ENCODE measurements at places on chromosomes 1 and 21. TPM values are rescaled to one million over a fixed set of nuclear protein-coding genes. Genes with fewer than 3 reads are reported as not detected.

The NPHS2 gene
- not detected for total RNA-seq

The S100A7 gene
- total RNA-seq = not detected

The MYCL gene
- 0.72 TPM for total RNA-seq

The TMEM201 gene
- total RNA-seq = 14.8 TPM

The UQCRHL gene
- 2.5 TPM for total RNA-seq

The BTBD8 gene
- 2.1 TPM for total RNA-seq

The OR6K3 gene
- not detected for total RNA-seq

GRCh38 chr1:211480941-211481545 is 10.9 kb downstream of the RD3 start:
- DNase-seq = no peak

GRCh38 chr1:207058252-207058651 is 5.2 kb downstream of the PFKFB2 start:
- no peak for DNase-seq

GRCh38 chr1:960363-961131 is at the start of gene KLHL17:
Gene KLHL17 (plus strand): TSS chr1:960584. CDS start chr1:960694, 110 bp downstream.
- DNase-seq = peak; percentile 89

GRCh38 chr1:71908303-71908702 is 374.0 kb downstream of the NEGR1 start:
- no peak for DNase-seq

- no peak for DNase-seq
These were observed 335.7 kb downstream of the CHRM3 start for GRCh38 chr1:239722035-239722434.

DNA sequence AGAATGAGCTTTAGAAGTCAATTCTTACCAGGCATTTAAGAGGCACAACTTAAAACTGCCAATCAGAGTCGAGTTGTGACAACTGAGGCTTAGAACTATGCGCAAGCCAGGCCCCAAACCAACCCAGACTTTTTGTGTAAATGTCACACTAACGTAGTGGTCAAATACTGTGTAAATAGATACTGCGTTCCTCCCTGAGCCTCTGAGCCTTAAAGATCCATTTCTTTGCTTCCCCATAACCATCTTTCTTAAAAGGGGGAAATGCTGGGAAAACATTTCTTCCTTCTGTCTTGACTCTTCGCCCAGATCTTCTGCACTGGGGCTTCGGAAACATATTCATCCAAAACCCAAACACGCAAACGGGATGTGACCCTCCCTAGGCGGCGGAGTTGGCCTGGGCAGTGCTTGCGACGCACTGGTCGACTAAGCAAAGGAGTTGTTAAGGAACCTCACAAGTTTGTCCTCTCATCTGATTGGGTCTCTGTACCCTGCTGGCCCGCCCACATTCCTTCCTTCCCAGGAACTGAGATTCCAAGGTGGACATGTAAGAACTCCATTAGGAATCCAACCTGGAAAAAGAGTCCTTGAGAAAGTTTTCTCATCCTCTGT is 2.6 kb downstream of the ADAMTS5 start:
- DNase-seq = no peak

GRCh38 chr1:66648901-66649595 is 103.2 kb upstream of the DYNLT5 start:
- DNase-seq = no peak

DNA sequence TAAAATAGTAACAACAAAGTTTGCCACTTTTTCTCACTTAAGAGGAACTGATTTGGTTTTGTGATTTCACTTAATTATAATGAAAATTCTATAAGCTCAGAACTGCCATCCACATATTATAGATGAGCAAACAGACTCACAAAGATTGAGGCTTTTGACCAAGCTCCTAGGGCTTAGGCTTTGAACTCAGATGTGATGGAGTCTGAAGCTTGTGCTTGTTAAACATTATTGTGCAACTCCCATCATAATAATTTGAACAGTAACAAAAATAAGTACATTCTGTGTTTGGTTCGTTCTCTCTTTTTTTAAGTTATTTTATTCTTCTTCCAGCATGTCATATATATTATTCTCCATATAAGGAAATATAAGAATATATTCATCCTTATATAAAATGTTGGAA is 403.4 kb downstream of the PTPRC start:
- no peak for DNase-seq

GRCh38 chr1:175225805-175226129 is 33.2 kb upstream of the KIAA0040 start:
- no peak for DNase-seq

DNA sequence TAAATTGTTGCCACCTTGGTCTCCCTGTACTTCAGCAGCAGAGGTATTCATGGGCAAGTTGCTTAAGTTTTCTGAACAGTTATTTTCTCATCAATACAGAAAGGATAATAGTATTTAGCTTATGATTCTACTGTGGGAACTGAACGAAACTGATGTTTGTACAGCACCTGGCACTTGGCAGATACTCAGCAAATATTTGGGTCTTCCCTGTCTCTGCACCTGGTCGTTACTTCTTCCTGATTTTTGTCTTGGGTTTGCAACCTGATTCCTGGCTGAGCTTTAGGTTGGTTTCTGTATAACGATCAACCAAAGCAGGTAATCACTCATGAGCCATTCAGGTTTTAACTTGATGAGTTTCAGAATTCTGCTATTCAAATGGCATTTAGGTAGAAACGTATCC is 490.6 kb downstream of the KIF26B start:
- DNase-seq = no peak

GRCh38 chr1:36322786-36323635 is 434 bp downstream of the EVA1B start:
- no peak for DNase-seq

DNA sequence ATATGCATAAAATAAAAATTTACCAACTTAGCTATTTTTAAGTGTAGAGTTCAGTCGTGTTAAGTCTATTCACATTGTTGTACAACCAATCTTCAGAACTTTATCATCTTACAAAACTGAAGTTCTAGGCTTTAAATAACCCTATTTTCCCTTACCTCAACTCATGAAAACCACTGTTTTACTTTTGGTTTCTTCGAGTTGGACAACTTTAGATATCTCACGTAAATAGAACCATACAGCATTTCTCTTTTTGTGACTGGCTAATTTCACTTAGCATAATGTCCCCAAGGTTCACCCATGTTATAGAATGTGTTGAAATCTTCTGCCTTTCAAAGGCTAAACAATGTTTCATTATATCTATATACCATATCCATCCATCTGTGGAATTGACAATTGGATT is 819.0 kb upstream of the ADGRL4 start:
- no peak for DNase-seq

GRCh38 chr1:12438349-12438924 is 179.6 kb downstream of the DHRS3 start:
- DNase-seq = peak; percentile 48

- no peak for DNase-seq
These were observed 31.4 kb downstream of the STPG1 start for GRCh38 chr1:24382165-24382577.
